ENCODE measurements at places on chromosomes 13 and 19.
A peak's percentile ranks its signal among the peaks of the same experiment; 100 is the strongest.

DNA sequence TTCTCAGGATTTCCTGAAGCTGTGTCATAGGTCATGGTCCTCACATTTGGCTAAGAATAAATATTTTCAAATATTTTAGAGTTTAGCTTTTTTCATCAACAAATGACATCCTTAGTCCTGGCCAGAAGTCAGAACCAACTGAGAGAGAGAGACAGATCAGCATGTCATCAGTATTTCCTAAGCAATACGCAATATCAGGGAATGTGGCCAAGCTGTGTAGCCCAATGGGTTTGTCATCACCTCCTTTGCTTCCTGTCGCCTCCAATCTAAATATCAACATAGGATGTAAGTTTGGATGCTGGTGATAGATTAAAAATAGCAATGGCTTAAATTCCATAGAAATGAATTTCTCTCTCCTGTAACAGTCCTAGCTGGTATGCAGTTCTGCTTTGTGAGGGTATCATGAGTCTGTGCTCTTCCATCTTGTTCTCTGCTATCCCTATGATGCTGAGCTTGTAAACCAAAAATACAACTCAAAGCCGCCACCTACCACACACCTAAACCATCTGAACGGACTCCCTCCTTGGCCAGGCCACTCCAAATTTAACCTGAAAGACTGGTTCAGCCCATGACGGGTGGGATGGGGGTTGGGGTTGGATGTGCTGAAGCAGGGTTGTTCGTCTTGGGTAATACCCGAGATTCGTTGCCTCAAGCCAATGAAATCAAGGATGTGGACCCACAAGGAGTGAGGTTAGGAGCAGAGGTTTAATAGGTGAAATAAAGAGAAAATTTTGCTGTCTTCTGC lies 10.0 kb upstream of the IGSF23 start:
- no peak for DNase-seq

DNA sequence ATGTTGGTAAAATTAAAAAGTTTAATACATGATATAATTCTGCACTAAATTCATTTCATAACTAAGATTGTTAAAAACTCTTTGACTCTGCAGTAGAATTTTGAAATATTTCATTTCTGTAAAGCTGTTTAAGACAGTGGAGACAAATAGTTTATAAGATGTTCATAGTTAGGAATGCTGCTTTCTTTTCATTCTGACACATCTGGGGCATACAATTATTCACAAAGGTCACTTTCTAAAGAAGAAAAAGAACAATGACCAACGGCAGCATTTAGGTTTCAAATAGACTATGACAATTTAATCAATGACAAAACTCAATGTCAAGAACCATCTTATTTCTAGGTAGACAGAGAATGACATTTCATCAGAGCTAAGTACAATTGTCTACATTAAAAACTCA lies 1422.1 kb downstream of the PCDH9 start:
- no peak for DNase-seq

DNA sequence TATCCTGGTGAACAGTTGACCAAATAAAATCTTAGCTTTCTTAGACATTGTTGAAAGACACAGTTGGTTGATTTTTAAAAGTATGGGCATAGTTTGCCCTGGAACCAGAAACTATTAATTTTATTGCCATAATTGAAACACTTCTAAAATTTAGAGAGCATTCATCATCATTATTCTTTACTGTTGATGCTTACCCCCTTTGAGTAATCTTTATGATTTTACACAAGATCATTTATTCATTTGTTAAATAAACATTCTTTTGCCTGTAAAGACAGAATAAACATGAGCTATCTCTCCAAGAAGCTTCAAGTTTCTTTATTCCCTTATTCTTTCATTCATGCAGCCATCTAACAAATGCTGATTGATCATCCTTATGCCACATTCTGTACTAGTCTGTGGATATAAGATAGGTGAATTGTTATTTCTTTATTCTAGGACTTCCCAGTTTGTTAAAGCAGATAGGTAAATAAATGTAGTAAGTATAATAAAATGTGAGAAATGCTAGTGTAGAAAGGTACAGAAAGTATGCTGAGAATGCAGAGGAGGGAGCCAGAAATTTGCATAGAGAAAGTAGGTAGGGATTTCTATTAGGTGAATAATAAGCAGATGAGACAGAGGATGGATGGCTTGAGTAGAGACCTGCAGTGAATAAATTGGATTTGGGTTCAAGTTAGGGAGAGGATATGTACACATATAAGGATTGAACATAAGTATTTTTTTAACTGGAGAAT lies 8.2 kb downstream of the SERTM1 start:
- DNase-seq = no peak

- DNase-seq = no peak
These were observed 526 bp downstream of the NFIX start for GRCh38 chr19:12995596-12996405.

DNA sequence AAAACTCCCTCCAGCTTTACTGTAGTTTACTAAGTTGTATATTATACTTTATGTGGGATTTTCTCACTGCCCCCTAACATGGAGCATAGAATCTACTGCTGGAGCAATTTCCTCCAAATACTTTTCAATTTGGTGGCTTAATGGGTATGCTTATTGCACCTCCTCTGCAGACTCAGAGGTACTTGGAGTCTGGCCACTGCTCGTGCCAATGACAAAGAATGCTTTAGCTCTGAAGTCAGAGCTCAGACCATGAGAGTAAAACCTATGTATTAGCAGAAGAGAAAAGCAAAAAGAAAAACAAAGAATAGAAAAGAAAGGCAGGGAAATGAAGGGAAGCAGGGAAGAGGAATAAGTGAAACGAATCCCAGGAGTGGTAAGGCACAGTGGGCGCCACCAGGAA lies 71.9 kb downstream of the SUCLA2 start:
- no peak for DNase-seq

DNA sequence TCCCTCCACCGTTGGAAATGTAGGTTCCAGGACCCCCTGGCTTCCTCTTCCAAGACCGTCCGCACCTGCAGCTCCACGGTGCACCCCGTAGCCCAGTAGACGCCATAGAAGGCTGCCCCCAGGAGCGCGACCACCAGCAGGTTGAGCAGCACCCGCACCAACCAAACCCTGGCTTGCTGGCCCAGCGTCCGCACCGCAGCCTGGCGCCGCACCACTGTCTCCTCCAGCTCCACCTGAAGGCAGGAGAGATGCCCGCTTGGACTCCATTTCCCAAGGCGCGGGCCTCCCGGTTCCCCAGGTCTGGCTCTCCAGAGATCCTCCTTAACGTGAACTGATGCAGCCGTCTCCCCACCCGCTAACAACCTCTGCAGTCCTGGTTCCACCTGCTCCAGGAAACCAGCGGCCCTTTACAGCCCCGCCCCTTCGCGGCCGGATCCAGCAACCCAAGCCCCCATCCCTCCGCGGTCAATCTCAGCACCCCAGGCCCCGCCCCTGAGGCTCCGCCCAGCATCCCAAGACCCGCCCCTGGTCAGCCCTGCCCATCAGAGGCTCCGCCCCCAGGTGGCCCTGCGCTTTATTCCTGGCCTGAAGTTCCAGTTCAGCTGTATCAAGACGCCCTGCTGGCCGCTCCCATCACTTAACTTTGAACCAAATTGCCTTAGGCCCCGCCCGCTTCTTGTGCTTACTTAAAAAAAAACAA lies 5.0 kb upstream of the LENG1 start:
- peak; percentile 88 for DNase-seq

GRCh38 chr13:32246468-32246867 lies 68.7 kb downstream of the ZAR1L start:
- peak; percentile 38 for DNase-seq

DNA sequence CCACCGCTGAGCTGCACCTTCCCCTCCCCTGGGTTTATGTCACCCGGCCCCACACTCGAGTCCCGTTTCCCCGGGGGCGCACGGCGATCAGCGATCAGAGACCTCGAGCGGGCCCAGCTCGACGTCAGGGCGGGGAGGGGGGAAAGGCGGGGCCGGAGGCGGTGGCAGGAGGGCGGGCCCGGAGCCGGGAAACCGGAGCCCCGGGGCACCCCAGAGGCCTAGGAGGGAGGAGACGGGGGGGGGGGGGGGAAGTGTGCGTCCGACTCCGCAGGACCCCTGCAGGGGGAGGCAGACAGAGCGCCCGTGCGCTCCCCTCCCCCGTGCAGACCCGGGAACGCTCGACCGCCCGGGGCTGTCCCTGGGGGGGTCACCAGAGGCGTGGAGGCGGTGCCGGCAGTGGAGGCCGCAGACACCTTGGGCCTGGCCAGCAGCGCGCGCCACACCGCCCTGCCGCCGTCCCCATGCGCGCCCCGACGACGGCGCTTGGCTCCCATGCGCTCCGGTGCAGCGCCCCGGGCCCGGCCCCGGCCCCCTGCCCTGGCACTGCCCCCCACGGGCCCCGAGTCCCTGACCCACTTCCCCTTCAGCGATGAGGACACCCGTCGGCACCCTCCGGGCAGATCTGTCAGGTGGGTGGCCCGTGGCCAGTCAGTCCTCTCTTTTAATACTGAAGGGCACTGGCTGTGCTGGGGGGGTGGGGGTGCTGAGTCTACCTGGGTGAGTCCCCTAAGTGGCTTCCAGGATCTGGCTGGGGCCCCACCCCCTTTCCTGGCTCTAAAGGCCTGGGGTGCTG lies 11.8 kb downstream of the PDE4A start:
- peak; percentile 83 for DNase-seq

DNA sequence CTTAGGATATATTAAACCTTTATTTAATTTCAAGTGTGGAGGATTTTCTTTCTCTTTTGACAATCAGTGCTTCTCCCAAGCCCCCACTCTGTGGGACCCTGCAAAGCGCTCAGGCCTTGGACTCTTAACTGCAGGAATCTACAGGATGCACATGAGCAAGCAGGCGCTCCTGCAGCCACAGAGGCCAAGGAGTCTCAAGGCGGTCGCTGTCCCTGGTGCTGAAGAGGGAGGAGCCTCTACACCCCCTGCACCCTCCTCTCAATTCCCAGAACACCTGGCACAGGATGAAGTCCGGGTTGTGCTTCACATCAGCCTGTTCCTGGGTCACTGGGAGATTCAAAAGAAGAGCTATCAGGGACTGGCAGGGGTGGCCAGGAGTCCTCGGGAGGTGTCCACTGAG lies 13.5 kb downstream of the OR10H4 start:
- DNase-seq = no peak

DNA sequence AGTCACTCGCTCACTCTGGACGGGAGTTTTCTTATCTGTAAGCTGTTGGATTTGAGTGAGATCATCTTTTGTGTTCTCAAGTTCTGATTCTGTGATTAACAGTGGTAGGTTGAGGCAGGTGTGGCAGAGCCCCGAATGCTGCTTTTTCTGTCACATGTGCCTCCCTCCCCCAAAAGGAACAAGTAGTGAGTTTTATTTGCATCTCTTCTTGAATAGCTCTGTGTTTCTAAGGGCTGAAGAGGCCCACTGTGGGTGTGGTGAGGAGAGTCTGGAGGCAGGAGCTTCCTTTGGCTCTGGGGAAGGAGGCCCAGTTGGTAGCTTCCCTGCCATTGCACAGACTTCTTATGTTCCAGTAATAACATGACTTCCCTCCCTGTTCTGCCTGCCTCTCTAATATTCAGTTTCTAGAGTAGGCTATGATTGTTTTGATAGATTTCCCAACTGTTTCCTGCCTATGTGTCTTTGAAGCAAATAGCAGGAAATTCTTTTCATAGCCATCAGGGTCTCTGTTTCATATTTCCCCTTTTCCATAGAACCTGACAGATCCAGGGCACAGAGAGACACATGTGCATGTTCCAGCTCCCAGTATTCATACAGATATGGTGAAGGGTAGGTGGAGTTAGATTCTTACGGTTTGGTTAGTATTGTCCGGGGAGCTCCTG lies 23.9 kb upstream of the CXCL17 start:
- DNase-seq = no peak

DNA sequence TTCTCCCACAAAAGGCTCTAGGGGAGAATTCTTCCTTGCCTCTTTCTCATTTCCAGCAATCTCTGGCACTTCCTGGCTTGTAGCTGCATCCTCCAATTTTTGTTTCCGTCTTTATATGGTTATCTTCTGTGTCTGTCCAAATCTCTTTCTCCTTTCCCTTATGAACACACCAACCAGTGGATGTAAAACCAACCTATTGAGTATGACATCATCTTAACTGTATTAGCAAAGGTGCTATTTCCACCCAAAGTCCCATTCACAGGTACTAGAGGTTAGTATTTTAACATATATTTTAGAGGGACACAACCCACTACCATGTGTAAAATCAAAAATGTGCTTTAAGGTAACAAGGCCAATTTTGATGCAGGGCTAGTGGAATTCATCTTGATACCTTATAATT lies 129.0 kb downstream of the RAP2A start:
- DNase-seq = no peak

GRCh38 chr13:42615691-42616090 lies 41.7 kb downstream of the TNFSF11 start:
- DNase-seq = no peak

- no peak for DNase-seq
These were observed 16.1 kb upstream of the AKAP11 start for GRCh38 chr13:42255886-42256285.

GRCh38 chr19:28301463-28301862 lies 911.5 kb downstream of the UQCRFS1 start:
- DNase-seq = no peak

DNA sequence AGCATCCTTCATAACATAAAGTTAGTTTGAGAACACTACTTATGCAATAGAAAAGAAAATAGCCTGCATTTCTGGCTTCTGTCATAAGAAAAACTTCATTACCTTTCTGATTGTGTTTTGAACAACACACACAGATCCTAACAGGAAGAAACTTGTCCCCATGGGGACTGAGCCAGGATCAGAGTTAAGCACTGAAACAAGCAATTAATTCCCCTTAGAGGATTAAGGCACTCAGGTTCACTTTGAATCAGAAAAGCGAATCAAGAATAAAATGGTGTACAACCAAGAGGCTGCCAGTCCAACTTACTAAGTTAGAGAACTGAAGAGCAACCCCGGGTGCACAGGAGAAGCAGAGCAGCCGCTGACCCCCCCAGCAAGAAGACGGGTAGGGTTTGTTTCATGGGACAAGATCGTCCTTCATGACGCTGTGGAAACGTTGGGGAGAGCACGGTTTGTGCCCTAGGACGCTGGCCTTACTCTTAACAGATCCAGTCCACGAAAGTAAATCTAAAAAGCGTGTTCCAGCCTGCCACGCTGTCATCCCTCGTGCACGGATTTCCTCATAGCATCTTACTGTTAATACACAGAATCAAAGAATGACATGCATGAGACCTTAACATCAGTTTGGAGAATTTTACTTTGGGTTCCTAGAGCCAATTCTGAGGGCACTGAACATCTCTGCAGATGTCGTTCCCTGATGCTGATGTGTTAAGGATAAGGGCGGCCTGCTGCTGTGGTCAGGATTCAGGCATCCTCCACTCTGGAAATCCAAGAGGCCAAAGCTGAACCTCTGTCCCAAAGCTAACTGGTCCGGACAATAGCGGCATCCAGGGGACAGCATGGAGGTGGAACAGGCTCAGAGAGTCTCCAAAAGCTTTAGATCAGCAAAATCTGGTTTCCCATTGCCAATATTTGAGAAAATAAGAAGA lies 46.4 kb downstream of the GGACT start:
- DNase-seq = no peak

DNA sequence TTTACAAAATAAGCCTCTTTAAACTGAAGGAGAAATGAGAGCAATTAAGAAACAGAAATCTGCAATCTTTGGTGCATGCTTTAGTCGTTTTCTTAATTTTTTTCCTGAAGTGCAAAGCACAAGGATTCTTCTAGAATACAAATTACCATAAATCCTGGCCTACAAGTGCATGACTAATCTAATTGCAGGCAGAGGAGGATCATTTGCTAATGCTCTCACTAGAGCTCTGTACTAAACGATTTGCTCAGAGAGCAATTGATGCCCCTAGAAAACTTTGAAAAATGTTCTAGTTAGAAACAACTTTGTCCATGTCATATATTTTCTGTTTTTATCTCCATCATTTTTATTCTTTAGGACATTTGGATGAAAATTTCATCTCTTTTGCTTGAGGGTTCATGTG lies 193.2 kb downstream of the POU4F1 start:
- DNase-seq = no peak
